Hepatocyte (in vitro differentiated cells): ENCODE measurements at places on chromosomes 16 and 17. TPM values are rescaled to one million over a fixed set of nuclear protein-coding genes. Genes with fewer than 3 reads are reported as not detected.

DNA sequence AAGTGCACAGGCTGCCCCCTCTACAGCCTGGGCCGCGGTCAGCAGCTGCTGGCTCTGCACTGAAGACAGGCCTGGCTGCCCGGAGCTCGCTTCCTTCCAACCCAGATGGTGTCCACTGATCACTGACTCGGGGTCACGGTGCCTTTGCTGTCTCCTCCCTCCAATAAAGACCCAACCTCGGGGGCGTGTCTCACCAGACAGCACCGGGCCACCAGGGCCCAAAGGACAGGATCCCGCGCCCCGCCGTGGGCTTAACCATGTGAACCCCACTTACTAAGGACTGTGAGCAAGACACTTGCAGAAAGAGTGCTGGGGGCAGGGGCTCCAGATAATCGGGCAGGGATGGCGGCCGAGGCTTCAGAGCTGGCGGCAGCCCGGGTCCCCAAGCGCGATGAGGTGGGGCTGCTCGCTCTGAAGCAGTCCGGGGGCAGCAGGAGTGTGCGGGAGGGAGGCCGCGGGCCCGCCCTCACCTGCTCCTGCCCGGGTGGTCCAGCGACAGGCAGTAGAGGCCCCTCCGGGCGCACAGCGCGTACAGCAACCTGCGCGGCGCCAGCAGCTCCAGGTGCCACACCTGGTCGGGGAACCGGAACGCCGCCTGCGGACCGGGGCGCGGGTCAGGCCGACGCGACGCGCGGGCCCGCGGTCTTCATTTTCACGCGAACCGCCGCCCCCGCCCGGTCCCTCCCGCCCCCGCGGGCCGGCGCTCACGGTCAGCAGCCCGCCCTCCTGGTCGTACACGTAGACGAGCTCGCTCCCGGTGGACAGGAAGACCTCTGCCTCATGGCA is 502 bp downstream of the FAAP100 start:
- peak; percentile 44 for DNase-seq

GRCh38 chr17:81910840-81911276 is 341 bp downstream of the PCYT2 start:
- DNase-seq = peak; percentile 54

DNA sequence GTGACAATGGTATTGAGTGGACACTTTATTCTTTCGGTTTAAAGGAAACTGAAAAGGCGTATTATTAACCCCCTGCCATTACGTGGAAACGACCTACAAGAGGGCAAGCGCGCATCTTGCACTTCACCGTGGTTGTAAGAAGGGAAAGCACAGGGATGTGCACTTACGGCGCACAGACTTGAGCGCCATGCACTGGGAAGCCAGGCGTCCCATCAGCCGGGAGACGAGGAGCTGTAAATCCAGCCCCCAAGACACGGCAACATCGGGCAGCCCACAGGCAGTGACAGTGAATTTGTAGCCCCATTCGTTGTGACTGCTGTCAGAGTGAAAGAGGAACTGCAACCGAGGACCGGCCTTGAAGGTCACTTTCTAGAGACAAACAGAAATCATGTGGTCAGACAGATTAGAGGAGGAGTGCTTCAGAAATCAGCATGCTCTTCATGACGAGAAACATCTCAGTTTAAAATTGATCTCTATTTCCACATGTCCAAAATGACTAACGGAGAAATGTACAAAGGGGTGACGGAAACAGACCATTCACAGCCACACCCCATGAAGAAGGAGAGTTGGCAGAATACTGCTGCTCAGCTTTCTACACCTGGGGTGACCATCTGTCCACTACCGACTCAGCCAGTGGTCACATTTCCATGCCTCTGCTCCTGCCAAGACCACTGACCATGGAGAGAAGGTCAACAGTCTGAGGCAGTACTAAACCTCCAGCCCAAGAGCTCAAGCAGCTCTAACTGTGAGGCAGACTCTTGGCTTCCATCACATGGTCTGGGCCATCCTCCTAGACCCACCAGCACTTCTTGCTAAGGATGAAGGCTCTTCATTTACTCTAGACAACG is 68.6 kb downstream of the ZZEF1 start:
- no peak for DNase-seq

GRCh38 chr17:37025238-37025637 is 76.5 kb downstream of the AATF start:
- peak; percentile 31 for DNase-seq

DNA sequence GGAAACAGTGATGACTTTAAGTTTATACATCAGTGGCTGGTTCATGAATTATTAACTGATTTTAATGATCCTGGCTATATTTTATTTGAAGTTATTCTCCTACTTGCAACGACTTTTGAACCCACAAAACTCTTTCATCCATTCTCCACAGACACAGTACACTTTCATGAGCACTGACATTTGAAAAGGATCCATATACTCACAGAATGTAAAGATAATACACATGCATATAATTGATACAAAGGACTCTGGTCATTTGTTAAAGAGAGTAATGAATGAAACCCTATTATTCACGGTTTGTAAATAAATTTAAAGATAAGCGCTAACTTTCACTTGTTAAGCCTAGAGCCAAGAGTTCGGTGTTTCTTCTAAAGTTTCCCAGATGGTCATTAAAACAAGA is 3.3 kb downstream of the TOX3 start:
- no peak for DNase-seq

DNA sequence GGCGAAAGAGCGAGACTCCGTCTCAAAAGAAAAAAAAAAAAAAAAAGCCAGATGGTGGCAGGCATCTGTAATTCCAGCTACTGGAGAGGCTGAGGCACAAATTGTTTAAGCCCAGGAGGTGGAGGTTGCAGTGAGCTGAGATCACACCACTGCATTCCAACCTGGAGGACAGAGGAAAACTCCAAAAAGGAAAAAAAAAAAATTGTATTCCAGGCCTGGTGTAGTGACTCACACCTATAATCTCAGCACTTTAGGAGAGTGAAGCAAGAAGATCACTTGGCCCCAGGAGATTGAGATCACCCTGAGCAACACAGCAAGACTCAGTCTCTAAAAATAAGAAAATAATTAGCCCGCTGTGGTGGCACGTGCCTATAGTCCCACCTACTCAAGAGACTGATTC is 20.1 kb downstream of the HBQ1 start:
- peak; percentile 46 for DNase-seq

DNA sequence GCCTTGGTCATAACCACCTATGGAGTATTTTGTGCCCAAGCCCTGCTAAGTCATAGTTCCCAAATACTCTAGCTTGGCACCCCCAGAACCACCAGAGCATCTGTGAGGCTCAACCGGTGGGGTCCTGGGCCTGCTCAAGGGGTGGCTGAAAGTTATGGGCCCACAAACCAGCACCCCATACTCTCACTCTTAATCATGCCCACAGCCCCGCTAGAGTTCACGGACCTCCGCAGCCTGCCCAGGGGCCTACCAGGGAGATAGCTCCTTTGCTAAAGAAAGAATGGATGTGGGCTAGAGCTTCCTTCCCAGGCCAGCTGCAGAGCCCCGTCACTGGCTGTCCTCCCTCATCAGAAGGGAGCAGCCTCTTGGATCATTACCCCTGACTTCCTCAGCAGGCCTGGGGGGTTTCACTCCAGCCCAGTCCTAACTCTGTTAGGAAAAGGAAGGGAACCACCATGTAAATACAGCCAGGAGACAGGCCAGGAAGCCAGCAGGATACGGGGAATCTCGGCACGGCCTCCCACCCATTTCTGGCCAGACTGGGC is 1.4 kb downstream of the GIT1 start:
- no peak for DNase-seq

- DNase-seq = peak; percentile 37
These were observed 1.1 kb downstream of the ABAT start for GRCh38 chr16:8675183-8676159.

DNA sequence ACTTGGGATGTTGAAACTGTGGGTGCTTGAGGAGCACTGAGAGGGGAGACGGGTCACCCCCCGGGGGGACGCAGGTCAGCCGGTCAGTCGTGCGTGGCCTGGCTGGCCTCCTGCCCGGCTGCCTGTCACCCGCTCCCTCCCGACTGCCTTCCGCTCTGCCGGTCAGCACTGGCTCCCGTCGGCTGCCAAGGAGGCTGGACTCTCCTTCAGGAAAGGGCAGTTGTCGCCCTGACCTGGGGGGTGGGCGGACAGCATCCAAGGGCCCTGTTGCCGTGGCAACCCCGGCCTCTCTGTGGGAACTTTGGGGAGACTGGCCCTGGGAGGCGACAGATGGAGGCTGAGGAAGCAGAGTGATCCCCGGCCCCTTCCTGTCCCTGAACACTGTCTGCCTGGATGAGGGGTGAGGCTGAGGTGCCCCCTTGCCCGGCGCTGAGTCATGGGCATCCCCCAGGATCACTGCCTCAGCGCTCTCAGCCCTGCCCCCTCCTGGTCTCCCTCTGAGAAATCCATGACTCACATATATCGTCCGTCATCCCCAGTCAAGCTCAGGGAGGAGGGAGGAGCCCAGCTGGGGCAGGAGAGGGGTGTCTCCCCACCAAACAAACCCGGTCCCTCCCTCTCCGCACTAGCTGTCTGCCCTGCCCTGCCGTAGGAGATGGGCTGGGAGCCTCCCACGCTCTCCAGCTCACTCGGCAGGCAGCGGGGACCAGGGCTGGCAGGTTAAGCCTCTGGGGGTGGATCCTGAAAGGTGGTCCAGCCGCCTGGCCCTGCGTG is at the start of gene ADGRG1:
Gene ADGRG1, plus strand, starts transcription at position 623 of the 774 bp plus-strand sequence. CDS start 21,658 bp downstream, outside the sequence.
- DNase-seq = peak; percentile 94

GRCh38 chr17:8173871-8174322 is 2.3 kb downstream of the TMEM107 start:
- peak; percentile 44 for DNase-seq

DNA sequence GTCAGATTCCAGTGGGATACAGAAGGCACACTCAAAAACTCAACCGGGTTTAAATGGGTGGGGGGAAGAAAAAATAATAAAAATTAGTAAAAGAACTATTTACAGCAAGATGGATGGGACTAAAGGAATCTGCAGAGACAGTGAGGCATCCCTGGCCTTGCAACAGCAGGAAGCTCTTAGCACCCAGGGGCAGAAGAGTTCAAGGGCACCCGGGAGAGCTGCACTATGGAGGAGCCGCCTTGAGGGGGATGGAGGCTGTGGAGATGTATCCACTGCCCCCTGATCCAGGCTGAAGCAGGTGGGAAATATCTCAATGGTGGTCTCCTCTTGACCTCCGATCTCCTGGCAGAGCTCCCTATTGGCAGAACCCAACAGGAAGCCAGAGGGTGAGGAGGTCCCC is 69.4 kb upstream of the NFAT5 start:
- DNase-seq = no peak

DNA sequence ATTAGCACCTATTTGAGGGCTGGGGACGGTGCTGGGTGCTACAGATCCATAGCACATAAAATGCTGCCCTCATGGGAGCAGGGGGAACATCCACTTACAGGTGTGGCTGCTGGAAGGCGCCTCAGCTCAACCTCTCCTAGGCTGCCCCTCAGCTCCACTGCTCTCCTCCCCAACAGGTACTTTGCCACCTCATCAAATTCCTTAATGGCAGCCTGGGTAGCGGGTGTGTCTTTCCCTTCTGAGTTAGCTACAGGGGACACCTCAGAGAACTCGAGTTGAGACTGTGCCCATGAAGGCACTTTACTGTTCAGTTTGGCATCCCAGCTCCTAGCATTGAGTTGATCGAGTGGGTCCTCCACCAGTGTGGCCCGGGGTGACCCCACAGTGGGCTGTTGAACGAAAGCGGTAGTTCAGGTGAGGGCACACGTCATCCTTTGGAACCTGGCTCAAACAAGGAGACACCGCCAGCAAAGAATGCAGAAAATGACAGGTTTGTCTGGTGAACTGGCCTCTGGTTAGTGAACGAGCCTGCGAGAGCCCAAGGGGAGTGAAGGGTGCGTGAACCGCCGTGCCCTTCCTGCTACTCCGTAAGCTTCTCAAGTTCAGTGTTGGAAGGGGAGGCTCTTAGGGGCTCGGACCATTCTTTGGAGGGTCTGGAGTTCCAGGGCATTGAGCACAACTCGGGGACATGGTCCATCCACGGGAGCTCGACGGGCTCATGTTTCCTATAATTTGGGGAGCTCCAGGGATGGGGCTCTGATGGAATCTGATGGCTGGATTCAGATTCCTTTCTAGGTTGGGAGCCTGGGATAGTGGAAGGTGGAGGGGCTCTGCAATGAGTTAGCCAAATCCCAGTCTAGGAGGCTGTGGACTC is 3.5 kb upstream of the CMIP start:
- DNase-seq = no peak

DNA sequence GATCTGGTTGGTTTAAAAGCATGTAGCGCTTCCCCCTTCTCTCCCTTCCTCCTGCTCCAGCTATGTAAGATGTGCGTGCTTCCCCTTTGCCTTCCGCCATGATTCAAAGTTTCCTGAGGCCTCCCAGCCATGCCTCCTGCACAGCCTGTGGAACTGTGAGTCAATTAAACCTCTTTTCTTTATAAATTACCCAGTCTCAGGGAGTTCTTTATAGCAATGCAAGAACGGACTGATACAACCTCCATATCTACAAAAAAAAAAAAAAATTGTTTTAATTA is 16.6 kb upstream of the PDXDC1 start:
- DNase-seq = no peak

DNA sequence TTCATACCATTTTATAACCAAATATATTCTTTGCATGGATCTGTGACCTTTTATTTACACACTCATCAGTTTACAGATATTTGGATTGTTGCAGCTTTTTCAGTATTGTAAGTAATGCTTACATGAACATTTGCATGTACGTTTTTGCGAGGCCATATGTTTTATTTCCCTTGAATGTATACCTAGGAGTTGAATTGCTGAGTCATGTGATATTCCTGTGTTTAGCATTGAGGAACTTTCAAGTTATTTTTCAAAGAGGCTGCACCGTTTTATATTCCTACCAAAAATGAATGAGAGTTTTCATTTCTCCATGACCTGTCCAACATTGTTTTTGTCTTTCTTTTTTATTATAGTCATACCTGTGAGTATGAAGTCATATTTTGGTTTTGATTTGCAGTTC is 392.1 kb downstream of the CNTNAP4 start:
- no peak for DNase-seq

DNA sequence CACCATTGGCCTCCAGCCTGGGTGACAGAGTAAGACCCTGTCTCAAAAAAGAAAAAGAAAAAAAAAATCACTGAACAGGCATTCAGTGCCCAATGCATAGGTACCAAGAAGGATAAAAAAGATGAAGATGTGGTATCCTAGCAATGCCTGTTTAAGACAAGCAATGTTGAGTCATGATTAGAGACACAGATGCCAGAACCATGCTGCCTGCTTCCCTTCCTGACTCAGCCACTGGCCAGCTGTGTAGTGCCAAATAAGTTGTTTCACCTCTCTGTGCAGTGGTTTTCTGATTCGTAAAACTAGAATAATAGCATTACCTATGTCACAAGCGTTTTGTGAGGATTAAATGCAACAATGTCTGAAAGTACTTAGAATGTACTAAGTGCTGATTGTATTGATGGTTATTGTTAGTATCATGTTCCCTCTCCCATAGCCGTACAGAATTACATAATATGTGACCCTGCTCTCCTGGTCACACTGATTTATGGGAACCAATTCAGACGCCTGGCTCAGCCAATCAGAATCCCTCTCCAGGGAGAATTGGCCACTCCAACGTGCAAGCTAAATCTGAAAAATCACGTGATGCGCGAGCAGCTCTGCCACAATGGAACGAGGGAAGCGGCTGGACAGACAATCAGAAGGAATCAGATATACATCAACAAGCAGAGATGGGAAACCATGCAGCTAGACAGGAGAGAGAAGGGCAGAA is 241.9 kb downstream of the SLC39A11 start:
- no peak for DNase-seq

The TPSG1 gene
- 2.0 and 2.3 TPM in 2 replicates for polyA plus RNA-seq

The NLRC5 gene
- 4.5 and 7.0 TPM in 2 replicates for polyA plus RNA-seq

The USH1G gene
- polyA plus RNA-seq = 0.46 and 0.65 TPM in 2 replicates

The SRCAP gene
- 29.3 and 33.6 TPM in 2 replicates for polyA plus RNA-seq
